ENCODE measurements at places on chromosomes 3 and 15.

GRCh38 chr3:195185583-195185982, 85.4 kb downstream of the XXYLT1 start:
- no peak for DNase-seq

GRCh38 chr3:52053307-52054304, 2.8 kb downstream of the DUSP7 start:
- DNase-seq: no peak

DNA sequence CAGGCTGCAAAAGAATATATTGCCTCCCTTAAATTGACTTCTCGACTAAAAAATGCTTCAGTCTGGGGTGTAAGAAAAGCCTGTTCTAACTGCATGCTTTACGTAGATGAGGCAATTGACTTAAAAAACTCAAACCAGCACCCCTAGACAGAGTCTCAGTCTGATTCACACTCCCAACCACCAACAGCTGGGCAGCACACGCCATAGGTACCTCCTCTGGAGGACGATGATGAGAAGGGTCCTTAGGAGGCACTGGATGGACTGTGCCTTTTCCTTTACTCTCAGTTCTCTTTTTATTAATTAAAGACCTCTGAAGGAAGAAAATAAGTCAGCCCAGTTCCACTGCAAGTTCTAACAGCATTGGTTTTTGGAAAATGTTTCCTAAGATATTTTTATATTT, 175.0 kb downstream of the PDZRN3 start:
- no peak for DNase-seq

DNA sequence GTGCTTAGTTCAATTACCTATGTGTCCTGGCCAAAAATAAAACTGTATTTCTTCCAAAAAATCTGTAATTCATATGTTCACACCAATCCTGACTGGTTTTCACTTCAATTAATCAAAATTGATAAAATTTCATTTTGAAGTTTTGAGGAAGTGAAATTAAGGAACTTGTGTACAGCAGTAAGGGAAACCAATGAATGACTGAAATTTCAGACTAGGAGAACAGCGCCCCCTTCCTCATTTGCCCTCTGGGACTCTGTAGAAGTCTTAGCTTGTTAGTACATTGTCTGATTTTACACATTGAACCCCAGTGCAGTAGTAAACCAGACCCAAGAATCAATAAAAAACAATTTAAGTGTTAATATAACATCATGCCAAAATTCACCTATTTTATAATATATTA, 495.3 kb upstream of the AGTR1 start:
- DNase-seq: no peak

GRCh38 chr3:156649681-156650080, 24.7 kb upstream of the TIPARP start:
- DNase-seq: no peak

GRCh38 chr3:190197346-190197763, 76.7 kb upstream of the P3H2 start:
- DNase-seq: no peak

- DNase-seq: no peak
Observed at GRCh38 chr15:26842391-26842790, 24.5 kb upstream of the GABRA5 start.

GRCh38 chr3:177921153-177921552, 615.1 kb upstream of the KCNMB2 start:
- no peak for DNase-seq

DNA sequence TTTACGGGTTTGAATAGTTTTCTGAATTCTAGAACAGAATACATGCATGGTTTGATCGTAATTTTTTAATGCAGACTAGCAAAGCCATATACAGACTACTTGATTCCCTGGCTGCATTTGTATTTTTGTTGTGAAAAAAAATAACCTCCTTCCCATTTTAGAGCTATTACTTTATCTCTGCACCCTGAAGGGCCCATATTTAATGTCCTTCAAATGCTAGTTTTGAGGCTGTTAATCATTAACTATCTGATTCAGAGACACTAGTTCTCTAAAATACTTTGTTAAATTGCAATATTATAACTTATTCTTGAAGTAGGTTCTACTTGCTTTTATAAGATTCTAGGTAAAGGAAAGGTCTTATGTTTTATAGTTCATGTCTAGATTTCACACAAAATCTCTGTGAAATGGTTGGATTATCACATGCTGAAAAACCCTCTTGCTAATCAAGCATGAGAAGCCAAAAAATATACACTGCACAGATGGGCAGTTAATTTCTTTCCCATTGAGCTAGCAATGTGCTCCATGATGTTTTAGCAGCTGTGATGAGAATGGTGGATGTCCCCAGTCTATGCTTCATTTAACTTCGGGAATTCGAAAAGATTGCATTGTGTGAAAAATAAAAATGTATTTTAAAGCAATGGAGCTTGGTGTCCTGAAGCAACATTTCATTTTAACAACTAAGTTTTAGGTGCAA, 634.0 kb upstream of the BCHE start:
- no peak for DNase-seq

- DNase-seq: no peak
Observed at GRCh38 chr3:5707794-5708193, 520.3 kb downstream of the EDEM1 start.

DNA sequence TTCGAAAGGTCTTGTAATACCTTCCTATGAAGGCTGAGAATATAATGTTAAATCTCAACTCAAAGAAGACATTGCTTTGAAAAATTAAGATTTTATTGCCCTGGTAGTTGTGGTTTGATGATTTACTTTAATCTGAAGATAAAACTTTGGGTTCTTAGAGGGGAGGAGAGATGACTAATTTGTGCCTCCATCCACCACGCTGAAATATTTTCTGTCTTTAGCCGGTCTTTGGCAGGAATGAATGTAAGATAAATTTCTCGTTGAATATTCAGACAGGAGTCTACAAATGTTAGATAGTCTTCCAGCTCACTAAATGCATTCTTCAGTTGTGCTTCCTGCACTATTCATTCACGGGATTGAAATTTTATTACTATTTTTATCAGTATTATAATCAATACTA, 844.3 kb upstream of the NR2F2 start:
- DNase-seq: no peak

- DNase-seq: no peak
Observed at GRCh38 chr3:13308380-13308801, 111.7 kb downstream of the NUP210 start.

- DNase-seq: no peak
Observed at GRCh38 chr3:100006570-100007271, 107.6 kb downstream of the FILIP1L start.

- DNase-seq: no peak
Observed at GRCh38 chr3:4234889-4235288, 68.3 kb upstream of the SETMAR start.

DNA sequence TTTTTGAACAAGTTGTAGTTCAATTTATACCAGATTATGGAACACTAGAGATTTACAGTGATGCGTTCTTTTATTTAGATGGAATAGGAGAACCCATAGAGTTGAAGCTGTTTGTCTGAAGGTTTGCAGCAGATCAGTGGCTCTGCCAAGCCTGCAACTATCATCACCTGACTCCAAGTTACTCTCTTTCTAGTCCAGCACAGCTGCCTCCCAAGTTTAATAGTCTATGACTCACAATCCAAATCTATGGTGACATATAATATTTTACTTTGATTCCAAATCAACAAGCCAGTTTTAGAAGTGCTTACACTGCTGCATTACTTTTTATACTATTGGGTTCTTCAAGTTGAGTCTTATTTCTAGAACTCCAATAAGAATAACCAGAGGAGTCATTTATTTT, 400.4 kb downstream of the LPP start:
- no peak for DNase-seq

GRCh38 chr3:150901793-150902192, 3.4 kb downstream of the MINDY4B start:
- DNase-seq: no peak

GRCh38 chr3:128326051-128326823, 140.5 kb downstream of the DNAJB8 start:
- no peak for DNase-seq

- DNase-seq: no peak
Observed at GRCh38 chr3:17775073-17775472, 32.6 kb upstream of the TBC1D5 start.

GRCh38 chr3:179541596-179541995, 21.1 kb upstream of the ACTL6A start:
- no peak for DNase-seq

DNA sequence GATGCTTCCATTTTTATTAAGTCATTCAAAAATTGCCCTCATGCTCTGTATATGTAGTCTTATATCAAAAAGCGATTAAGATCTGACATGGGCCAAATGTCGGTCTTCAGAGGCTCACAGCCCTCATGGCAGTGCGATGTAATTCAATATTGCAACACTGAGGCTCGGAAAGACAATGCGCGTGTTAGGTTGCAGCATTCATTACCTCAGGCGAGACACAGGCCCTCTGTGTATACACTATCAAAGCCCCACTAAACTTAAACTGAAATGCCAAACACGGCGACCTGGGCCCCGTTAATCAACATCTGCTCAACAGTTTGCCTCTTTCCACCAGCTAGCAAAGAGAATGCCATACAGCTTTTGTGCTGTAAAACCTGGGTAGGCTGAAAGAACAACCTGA, 413.4 kb downstream of the ERC2 start:
- DNase-seq: no peak

Measured in omental fat pad (tissue), 4 donors.